Activated effector memory CD4-positive, alpha-beta T cell treated with Interleukin-2 at 50 U/mL for 16 hours (primary cell): ENCODE measurements at places on chromosomes 4 and X.

DNA sequence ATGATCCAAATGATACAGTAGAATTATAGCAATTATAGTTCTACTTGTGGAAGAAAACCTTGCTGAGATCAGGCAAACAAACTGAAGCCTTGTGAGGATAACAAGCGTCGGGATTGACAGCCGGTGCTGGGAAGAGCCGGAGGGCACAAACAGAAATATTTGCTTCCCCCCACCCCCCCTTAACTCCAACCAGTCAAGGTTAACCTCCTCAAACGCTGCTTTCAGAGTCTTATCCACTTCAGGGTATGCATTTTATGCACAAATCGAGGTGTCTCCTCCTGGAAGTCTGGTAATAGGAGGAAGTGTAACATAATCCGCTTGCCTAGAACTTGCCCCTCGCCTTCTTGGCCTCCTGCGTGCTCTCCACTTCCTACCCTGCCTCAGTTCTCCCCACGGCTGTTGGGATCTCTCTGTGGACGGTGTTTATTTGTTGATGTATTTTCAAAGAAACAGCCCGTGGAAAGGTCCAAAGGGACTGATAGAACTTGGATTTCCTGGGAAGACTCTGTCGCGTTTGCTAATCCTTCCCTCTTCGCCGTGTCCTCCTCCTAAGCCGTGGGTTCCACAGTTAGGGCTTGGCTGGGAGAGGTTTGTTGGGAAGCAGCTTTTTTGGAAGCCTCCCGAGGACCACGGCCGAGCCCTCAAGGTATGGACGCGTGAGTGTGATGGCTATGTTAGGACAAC is 4.1 kb upstream of the ARX start:
- no peak for DNase-seq

DNA sequence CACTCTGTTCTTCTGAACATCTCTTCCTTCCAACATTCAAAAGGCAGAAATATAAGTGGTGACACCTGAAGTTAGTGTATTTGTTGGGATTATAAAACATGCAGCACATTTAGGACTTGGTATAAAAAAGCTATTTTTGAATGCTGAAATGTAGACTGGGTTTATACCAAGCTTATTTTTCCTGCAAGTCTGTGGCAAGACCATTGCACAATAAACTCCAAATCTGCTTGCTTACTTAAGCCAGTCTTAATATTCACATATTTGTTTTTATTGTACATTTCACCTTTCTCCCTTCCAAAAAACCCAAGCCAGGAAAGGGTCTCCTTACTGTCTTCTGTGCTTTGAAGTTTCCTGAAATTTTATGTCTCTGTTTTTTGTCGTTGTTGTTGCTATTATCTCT is 63.7 kb downstream of the FHIP1A start:
- DNase-seq: no peak

- no peak for DNase-seq
Observed at GRCh38 chr4:31124008-31124585, 403.9 kb downstream of the PCDH7 start.

GRCh38 chrX:112081781-112082652 is 559 bp downstream of the TRPC5 start:
- DNase-seq: no peak

- DNase-seq: no peak
Observed at GRCh38 chrX:49247916-49248811, 12.9 kb downstream of the CCDC22 start.

GRCh38 chr4:176102414-176103063 is 36.9 kb downstream of the WDR17 start:
- no peak for DNase-seq

DNA sequence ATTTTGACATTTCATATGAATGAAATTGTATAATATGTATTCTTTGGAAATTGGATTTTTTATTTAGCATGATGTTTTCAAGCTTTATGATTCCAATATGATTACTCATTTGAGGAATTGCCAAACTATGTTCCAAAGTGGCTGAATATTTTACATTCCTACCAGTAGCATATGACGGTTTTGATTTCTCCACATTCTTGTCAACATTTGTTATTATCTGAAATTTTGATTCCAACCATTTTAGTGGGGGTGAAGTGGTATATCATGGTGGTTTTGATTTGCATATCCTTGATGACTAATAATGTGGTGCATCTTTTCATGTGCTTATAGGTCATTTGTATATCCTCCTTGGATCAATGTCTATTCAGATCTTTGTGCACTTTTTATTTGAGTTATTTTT is 2.6 kb upstream of the BEX1 start:
- DNase-seq: no peak

- DNase-seq: no peak
Observed at GRCh38 chr4:53778155-53778554, 186.9 kb upstream of the LNX1 start.

GRCh38 chr4:4780729-4781244 is 78.7 kb upstream of the MSX1 start:
- no peak for DNase-seq

DNA sequence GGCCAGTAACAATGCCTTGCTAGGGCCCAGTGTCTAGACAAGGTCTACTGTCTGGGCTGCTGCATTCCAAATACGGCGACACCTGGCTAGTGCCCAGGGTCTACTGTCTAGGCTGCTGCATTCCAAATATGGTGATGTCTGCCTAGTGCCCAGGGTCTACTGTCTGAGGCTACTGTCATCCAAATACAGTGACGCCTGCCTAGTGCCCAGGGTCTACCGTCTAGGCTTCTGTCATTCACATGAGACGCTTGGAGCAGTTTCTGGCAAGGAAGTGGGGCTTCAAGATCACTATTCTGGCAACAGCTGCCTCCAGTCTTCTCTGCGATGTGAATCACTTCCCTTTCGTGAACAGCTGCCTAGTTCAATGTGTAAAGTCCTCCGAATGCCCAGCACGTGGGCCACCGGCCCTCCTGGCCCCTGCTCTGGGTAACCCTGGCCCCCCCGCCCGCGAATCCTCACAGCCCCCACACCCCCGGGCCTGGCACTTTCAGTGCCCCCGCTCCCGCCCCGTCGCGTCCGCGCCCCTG is 12.7 kb downstream of the ACOX3 start:
- no peak for DNase-seq
